ENCODE measurements at places on chromosomes 13 and 19.
A peak's percentile ranks its signal among the peaks of the same experiment; 100 is the strongest.

DNA sequence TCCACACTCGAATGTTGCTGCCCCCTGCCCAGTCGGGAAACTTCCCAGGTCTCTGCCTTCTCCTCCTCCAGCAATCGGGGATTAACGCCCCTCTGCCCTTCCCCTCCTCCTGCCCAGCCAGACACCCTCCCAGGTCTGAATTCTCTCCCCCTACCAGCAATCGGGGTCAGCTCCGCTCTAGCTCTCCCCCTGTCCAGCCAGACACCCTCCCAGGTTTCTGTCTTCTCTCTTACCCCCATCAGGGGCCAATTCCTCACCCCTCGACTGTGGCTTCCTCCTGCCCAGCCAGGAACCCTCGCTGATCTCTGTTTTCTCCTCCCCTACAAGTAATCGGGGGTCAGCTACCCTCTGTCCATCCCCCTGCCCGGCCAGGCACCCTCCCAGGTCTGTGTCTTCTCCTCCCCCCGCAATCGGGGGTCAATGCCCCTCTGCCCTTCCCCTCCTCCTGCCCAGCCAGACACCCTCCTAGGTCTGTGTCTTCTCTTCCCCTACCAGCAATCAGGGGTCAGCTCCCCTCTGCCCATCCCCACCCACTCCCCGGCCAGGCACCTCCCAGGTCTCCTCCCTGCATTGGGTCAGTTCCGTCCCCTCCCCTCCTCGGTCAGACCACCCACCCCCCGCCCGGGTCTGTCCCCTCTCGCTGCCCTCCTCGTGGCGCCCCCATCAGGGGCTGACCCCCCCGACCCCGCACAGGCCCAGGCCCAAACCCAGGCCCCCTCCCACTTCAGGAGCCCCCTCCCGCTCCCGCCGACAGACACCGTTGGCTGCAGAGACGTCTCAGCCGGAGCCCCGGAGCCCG, 668 bp downstream of the ZFR2 start:
- DNase-seq: no peak

- DNase-seq: no peak
These were observed 389.3 kb downstream of the DACH1 start for GRCh38 chr13:71477735-71478134.

DNA sequence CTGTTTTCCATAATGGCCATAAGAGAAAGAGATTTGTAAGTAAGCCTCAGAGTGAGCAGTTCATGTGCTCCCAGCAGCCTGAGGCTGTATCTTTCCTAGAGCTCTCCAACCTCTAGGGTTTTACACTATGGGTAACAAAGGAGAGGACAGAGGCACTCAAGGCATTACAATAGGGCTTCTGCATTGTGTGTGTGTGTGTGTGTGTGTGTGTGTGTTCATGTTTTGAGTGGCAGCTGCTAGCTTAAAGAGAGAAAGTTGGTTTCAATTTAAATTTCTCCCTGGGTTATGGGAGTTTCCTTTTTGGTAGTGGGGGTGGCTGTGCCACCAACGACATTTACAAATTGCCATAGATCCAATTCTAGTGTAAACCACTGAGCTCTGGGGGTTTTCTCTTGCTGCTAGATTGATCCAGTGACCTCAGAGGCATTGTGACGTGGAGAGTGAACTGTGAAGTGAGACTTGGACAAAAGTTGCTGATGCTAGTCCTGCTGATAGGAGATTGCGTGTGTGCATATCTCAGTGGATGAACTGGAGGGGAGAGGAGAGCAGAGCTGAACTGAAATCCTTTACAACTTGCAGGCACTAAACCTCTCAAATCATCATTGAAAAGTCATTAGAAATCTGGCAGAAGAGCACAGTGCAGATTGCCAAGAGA, 67.2 kb upstream of the OLFM4 start:
- no peak for DNase-seq

- no peak for DNase-seq
These were observed 342.6 kb downstream of the ITGBL1 start for GRCh38 chr13:101795025-101795424.

GRCh38 chr19:2578391-2578890, 102.5 kb downstream of the GADD45B start:
- DNase-seq: no peak

DNA sequence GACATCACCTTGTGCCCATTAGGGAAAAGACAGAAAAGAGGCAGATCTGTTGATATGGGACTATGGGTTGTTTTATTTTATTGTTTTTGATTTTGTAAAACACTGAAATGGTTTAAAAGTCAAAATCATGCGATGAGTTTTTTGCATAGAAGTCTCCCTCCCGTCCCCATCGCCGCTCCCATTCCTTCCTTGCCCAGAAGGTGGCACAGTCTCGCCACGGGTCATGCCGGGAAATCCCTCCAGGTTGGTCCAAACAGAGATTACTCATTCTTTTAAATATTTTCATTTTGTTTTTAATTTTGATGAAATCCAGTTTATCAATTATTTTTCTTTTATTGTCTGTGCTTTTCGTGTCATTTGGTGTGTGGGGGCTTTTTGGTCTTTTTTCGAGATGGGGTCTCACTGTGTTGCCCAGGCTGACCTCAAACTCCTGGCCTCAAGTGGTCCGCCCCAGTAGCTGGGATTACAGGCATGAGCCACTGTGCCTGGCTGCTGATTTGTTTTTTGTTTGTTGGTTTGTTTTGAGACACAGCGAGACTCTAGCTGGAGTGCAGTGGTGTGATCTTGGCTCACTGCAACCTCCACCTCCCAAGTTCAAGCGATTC, 9.2 kb downstream of the PGPEP1 start:
- DNase-seq: no peak

GRCh38 chr19:38004186-38004520, 97.1 kb downstream of the SIPA1L3 start:
- DNase-seq: no peak

DNA sequence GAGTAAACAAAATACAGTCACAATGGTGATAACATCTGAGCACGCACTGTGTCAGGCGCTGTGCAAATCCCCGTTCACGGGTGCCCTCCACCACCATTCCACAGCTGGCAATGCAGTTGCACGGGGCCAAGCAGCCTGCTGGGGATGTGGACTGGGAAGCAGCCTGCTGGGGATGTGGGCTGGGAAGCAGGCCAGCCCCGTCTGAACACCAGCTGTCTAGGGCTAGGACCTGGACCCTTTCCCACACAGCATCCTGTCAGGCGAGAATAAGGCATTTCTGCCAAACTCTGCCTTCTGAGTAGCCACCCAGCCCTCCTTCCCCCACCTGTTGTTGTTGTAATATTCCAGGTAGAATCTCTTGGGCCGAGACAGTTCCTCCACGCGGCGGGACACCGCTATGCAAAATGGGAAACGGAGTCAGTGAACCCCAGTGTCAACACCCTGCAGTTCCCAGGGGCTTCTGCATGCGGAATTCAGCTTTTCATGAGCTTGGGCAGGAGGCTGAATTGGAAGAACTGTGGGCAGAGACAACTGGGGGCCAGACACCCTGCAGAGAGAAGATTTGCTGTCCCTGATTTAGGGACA, 27.8 kb upstream of the MIER2 start:
- DNase-seq: no peak

DNA sequence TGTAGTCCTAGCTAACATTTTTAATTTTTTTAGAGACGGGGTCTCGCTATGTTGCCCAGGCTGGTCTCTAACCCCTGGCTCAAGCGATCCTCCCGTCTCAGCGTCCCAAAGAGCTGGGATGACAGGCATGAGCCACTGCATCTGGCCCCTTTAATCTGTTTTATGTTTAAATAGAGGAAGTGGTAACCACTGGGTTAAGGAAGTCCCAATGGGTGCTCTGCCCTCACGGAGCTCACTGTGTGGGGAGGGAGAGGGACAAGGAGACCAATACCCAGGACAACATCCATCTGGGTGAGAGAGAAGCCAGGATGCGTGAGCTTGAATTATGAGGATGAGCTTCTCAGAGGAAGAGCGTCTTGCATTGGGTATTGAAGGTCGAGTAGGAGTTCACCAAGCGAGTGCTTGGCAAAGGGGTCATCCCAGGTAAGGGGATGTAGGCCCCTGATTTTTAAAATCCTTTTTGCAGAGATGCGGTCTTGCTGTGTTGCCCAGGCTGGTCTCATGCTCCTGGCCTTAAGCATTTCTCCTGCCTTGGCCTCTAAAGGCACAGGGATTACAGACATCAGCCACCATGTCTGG, 13.8 kb downstream of the YJU2 start:
- no peak for DNase-seq

DNA sequence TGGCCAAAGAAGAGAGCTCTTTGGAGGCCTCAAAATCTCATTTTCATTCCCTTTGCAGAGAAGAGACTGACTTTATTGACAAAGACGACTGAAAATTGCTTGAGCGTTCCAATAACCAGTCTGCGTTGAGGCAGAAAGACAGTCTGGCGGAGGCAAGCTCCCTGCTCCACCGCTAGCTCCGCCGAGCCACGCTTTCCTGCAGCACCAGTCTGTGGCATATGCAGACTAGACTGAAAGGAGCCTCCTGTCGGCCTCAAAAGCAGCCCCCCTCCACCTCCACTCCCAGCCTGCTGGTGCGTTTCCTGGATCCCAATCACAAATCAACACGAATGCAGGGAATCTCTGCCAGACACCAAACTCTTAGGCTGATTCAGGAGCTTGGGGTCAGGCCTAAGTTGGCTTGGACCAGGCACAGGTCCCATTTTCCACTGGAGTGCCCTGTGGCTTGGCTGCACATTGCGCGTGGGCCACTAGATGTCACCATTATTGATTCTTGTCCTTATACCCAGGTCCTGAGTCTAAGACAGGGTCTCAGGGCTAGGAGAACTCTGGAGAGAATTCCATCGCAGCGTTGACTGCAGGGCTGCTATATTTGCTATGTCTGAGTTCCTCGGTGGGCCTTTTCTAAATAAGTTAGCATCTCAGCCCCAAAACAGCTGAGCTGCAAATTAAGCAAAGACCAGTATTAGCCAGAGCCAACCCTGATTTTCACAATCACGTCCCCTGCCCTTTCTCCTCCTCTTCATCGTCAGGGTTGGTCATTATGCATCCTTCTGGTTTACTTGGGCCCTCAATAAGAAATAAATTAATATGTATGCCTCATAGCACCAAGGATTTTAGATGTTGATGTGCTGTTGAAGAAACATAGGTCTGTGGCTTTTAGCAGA, 5.2 kb upstream of the ZNF507 start:
- DNase-seq: peak; percentile 25

DNA sequence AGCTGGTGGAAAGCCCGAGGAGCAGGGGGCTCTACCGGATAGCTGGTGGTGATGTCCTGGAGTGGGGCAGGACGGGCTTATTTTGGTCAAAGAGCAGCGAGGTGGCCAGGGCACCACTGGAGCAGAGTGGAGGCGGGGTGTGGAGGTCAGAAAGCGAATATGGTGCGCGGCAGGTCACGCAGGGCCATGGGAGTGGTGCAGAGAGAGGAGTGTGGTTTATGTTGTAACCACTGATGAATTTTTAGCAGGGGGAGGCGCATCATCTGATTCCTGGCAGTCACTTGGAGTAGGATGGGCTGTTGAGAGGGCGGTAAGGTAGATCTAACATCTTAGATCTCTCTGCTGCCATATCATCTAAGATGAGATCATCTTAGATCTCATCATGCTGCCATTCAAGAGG, 1.4 kb upstream of the ZNF414 start:
- peak; percentile 19 for DNase-seq

GRCh38 chr19:29603308-29603707, 2.8 kb upstream of the POP4 start:
- DNase-seq: no peak

DNA sequence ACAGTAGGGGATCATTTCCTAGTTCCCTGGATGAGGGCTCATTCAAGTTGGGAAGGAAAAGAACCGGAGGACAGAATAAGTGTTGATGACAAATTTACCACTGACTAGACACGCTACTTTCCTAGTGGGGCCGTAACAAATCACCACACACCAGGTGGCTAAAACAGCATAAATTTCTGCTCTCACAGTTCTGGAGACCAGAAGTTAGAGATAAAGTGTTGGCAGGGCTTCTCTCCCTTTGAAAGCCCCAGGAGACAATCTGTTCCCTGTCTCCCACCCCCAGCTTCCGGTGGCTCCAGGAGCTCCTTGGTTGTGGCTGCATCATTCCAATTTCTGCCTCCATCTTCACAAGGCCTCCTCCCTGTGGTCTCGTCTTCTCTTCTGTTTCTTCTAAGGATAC, 65.4 kb upstream of the ARGLU1 start:
- no peak for DNase-seq

- no peak for DNase-seq
These were observed 1157.2 kb downstream of the OLFM4 start for GRCh38 chr13:54185785-54186184.

DNA sequence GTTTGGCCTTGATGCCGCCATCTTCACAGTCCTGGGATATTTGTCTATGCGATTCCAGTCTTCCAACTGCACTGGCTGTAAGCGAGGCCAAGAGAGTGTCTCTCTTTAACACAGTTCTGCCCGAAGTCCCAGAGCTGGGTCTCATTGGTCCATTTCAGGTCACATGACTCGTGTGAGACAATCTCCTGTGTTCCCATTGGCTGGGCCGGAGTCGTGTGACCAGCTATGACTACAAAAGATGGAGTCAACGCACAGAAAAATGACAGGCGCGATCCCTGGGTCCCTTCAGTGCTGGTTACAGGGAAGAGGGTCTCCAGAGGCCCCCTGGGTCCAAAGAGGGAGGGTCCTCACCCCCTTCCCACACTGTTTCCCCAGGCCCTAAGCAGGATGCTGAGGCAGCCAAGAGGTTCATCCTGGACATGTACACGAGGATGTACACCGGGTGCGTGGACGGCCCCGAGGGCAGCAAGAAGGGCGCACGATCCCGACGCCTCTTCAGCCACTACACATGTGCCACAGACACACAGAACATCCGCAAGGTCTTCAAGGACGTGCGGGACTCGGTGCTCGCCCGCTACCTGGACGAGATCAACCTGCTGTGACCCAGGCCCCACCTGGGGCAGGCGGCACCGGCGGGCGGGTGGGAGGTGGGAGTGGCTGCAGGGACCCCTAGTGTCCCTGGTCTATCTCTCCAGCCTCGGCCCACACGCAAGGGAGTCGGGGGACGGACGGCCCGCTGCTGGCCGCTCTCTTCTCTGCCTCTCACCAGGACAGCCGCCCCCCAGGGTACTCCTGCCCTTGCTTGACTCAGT, 15.9 kb upstream of the S1PR4 start:
- DNase-seq: no peak

DNA sequence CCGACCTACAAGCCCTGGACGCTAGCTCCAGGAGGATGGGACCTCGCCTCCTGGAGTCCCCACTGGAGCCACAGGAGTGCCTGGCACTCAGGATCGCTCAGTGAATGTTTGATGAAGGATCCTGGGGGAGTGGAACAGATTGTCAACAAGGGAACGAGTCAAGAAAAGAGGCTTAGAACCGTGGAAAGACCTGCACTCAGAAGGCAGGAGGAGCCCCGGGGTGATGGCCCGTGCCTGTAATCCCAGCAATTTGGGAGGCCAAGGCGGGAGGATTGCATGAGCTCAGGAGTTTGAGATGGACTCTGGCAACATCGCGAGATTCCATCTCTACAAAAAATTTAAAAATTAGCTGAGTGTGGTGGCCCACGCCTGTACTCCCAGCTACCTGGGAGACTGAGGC, 38.9 kb downstream of the ATP12A start:
- no peak for DNase-seq

DNA sequence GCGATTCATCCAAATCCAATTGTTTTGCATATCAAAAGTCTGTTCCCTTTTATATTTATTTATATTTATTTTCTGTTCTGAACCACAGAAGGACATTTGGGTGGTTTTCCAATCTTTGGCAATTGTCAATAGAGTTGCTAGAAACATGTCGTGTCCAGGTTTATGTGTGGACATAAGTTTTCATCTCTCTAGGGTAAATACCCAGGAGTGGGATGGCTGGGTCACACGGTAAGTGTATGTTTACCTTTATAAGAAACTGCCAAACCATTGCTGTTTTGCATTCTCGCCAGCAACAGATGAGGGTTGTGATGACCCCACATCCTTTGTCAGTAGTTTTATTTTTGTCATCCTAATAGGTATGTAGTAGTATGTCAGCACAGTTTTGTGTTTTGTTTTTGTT, 12.5 kb downstream of the AP1M1 start:
- no peak for DNase-seq

Measured in activated CD8-positive, alpha-beta memory T cell treated with anti-CD3 and anti-CD28 coated beads for 1 hour (primary cell).